ENCODE measurements at places on chromosomes 7 and 10.

DNA sequence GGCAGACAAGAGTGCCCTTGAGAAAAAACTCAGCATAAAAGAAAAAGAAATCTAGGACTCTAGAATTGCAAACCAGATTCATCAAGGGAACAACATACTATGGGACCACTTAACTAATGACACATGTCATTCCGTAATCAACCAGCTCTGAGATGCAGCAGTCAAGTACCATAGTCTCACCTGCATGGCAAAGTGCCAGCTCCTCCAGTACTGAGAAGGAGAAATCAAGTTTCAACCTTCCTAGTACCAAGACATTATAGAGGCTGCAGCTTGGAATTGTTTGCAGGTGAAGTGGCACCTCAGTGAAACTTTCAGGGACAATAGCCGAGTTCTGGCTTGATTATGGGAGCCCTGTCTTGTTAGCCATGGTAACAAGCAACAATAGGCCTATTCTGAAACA is 11.5 kb downstream of the STEAP1 start:
- DNase-seq: no peak

GRCh38 chr7:32153006-32153405 is 82.8 kb upstream of the PDE1C start:
- DNase-seq: no peak

DNA sequence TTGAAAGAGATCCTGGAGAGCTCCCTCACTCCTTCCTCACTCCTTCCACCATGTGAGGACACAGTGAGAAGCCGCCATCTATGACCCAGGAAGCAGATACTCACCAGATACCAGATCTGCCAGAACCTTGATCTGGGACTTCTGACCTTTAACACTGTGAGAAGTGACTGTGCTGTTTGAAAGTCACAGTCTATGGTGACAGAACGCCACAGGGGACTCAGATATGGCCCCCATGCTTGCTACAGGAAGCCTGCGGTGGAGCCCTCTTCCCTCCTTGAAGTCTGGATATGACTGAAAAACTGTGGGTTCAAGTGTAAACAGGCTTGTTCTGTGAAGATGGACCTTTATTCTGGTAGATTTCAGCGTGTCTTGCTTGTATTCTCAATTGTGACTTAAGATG is 297.8 kb downstream of the KLF6 start:
- no peak for DNase-seq

DNA sequence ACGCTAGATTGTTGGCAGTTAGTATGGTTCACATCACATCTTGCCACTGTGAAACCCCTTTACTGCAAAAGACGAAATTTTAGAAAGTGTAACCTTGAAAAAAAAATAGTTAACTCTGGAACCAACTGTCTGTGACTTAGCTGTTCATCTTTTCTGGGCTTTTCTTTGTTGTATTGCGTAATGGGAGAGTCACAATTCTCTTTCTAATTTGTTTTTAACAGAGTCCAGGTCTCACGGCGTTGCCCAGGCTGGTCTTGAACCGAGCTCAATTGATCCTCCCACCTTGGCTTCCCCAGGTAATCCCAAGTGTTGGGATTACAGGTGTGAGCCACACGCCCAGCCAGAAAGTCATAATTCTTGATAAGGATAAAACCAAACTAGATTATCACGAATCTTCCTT is 14.5 kb downstream of the UBE3C start:
- DNase-seq: no peak

GRCh38 chr7:133020496-133020895 is 61.4 kb downstream of the CHCHD3 start:
- DNase-seq: no peak

DNA sequence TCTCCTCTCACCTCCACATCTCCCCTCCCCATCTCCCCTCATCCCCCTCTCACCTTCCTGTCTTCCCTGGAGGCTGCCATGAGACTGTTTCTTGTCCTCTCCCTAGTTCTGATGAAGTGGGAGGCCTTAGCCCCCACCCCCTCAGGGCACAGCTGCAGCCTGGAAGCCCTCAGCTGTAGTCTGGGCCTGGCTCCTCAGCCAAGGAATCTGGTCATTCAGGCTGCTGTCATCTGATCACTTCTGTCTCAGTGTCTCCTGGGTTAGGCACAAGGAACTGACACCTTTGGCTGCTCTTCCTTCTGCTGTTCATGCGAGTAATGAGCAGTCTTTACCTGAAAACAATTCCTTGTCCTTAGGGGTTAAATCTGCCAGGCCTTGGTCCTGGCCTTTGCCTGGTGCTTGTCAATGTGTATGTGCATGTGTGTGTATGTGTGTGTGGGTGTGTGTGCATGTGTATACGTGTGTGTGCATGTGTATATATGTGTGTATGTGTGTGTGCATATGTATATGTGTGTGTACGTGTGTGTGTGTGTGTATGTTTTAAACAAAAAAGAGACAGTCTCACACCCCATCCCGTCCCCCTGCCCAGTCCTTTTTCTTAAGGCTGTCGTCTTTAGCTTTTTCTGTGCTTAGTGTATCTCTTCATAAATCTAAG is 153.5 kb upstream of the TMEM72 start:
- no peak for DNase-seq
